ENCODE measurements at places on chromosomes 5 and 9.
A peak's percentile ranks its signal among the peaks of the same experiment; 100 is the strongest.

- DNase-seq = no peak
Observed at GRCh38 chr5:80936881-80937280, 23.3 kb upstream of the RASGRF2 start.

DNA sequence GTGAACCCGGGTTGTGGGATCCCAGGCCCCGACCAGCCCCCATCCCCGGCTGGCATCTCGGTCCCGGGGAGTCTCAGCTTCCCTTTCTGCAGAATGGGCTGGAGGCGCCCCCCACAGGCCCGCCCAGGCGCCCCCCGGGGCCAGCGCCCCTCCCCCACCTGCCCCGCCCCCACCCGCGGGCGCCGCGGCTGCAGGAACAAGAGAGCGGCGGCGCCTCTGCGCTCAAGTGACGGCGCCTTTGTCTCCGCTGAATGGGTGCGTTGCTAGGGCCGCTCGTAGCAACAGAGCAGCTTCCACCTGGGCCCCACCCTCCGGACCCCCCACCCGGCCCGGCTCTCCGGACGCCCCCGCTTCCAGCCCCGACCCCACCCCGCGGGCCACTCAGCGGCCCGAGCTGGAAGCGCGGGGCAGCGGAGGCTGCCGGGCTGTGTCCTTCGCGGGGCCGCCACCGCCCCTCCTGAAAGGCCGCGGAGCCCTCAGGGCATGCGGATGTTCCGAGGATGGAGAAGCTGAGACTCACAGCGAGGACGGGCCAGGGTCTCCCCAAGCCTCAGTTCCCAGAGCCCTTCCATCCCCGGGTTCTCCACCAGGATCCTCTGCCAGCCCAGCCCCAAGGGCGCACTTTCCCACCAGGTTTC is 27.5 kb downstream of the ADGRD2 start:
- no peak for DNase-seq

GRCh38 chr9:129487658-129488483 is 133.0 kb downstream of the C9orf50 start:
- no peak for DNase-seq

- DNase-seq = no peak
Observed at GRCh38 chr5:14212838-14213237, 69.7 kb downstream of the TRIO start.

GRCh38 chr9:95446984-95447383 is 69.8 kb downstream of the PTCH1 start:
- DNase-seq = no peak

DNA sequence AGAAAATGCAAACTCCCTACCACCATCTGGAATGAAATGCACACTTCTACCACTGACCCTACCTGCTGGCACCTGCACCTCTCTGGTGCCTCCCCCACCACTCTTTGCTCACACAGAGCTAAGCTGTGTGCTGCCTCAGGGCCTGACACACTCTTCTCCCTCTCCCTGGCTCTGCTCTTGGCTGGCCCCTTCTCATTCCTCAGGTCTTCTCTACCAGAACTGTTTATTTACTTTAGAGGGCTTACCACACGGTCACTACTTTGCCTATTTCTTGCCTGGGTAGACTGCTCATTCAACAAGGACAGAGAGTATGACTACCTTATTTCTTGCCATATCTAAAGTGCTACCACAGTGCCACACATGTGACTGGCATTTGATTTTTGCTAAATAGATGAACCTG is 3.3 kb downstream of the REEP5 start:
- DNase-seq = no peak

GRCh38 chr5:91219803-91220371 is 163.2 kb downstream of the ARRDC3 start:
- DNase-seq = peak; percentile 48

GRCh38 chr5:148864113-148864841 is 37.9 kb downstream of the ADRB2 start:
- DNase-seq = no peak

DNA sequence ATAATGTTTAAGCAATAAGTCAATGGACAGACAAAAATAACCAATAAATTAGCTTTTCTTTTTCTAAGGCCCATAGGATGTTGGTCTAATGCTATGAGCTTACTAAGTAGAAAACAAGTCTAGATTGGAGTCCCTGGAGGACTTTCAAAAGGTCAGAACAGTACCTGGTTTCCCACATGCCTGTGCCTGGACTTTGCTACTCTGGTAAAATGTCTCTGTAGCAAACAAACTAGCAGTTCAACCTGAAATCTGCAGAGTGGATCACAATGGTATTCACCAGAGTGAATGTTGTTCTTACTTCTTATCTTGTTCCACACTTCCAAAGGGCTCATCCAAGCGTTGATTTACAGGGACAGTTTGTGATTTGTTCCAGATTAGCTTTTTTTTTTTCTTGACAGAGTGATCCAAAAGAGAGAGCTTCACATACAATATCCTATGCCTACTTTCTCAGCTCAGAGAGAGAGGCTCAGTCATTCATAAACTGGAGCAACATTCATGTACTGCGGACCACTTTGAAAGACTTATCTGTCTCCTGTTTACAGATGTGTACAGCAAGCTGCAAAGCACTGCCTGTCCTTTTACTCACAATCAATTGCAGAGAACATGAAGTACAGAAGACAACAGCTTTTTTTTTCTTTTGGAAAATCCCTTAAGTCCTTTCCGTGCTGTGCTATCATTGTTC is 466.1 kb downstream of the SPATA31D1 start:
- no peak for DNase-seq
